ENCODE measurements at places on chromosomes 6 and 20.
A peak's percentile ranks its signal among the peaks of the same experiment; 100 is the strongest.

GRCh38 chr6:106359959-106360409, 533 bp upstream of the CRYBG1 start:
- H3K27ac ChIP-seq: no peak overlapping the region
- peak overlapping the region; percentile 51 for H3K4me3 ChIP-seq
- H3K36me3 ChIP-seq: no peaks in the 10 kb centered on the region
- DNase-seq: no peak
- H3K27me3 ChIP-seq: peaks cover 22% of the 10 kb centered on the region
- H3K4me1 ChIP-seq: peaks cover 7% of the 10 kb centered on the region

DNA sequence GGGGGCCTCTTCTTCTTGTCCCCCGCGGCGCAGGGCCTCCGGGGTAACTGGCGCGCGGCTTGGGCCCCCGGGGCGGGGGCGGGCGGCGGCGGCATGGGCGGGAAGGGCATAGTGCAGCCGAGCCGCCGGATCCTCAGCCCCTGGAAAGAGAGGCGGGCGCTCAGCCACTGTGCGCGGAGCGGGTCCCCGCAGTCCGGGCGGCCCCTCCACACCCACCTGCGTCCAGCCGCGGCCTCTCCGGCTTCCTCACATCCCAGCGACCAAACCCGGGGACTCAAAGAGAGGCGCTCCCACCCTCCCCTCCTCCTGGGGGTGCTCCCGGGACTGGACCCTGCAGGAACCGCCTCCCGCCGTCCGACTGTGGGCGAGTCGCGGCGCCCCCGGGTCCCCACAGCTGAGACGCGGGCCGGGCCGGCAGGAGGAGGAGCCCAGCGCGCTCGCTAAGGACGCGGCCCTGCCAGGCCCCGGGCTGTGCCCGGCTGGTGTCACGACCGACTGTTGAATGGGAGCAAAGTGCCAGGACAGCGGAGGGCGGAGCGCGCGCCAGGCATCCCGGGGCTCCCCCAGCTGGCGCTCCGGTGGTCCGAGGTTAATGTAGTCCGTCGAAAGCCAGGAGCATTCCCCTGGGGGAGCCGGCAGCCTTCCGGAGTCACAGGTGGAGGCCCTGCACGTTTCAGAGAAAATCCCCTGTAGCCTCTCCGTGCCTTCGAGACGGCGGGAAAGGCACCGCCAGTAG, at the start of gene PRR18:
PRR18 (minus strand) TSS at position 360 of the 736 bp plus-strand sequence; CDS start at position 110, 250 bp downstream.
- H3K36me3 ChIP-seq: no peaks in the 10 kb centered on the region
- H3K4me1 ChIP-seq: no peaks in the 10 kb centered on the region
- H3K27me3 ChIP-seq: peaks cover 62% of the 10 kb centered on the region
- DNase-seq: no peak

DNA sequence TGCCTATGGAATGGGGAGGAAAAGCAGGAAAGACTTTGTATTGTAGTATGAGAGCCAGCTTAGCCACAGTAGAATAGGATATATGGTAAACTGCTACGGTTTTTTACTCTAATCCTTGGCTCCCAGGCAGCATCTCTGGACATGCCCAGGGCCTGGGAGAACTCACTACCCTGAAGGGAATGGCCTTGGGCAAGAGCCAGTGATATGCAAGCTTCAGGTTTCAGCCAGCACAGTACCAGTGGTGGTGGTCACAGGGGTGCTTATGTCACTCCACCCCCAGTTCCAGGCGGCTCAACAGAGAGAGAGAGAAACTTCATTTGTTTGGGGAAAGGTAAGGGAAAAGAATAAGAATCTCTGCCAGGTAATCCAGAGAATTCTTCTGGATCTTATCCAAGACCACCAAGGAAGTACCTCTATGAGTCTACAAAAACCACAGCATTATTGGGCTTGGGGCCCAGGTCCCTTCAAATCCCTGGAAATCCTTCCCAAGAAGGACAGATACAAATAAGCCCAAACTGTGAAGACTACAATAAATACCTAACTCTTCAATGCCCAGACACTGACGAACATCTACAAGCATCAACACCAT, 121.2 kb downstream of the THBS2 start:
- H3K27ac ChIP-seq: no peak overlapping the region
- no peaks in the 10 kb centered on the region for H3K4me1 ChIP-seq
- H3K36me3 ChIP-seq: no peaks in the 10 kb centered on the region
- H3K4me3 ChIP-seq: no peak overlapping the region
- DNase-seq: no peak
- no peaks in the 10 kb centered on the region for H3K27me3 ChIP-seq

GRCh38 chr6:127824061-127824460, 76.8 kb downstream of the THEMIS start:
- no peaks in the 10 kb centered on the region for H3K4me1 ChIP-seq
- no peak overlapping the region for H3K27ac ChIP-seq
- no peak overlapping the region for H3K4me3 ChIP-seq
- peaks cover 3% of the 10 kb centered on the region for H3K27me3 ChIP-seq
- DNase-seq: no peak

DNA sequence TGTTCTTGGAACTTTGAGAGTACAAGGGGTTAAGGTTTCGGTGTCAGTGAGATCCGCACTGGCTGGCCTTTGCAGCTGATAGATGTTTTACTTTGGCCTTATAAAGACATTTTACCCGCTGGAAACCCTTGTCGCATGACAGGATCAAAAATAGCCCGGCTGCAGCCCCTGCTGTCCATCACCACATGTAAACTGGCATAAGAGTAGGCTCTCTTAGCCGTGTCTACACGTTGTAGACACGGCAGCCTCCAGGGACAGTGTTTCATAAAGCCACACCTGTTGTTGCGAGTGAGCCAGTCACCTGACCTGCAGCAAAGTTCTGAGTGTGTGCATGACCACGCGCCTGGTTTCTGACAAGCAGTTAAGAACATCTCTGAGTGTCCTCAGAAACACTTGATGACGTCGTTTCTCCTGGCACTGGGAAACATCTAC, 8.5 kb downstream of the RBM24 start:
- no peak overlapping the region for H3K27ac ChIP-seq
- no peaks in the 10 kb centered on the region for H3K36me3 ChIP-seq

DNA sequence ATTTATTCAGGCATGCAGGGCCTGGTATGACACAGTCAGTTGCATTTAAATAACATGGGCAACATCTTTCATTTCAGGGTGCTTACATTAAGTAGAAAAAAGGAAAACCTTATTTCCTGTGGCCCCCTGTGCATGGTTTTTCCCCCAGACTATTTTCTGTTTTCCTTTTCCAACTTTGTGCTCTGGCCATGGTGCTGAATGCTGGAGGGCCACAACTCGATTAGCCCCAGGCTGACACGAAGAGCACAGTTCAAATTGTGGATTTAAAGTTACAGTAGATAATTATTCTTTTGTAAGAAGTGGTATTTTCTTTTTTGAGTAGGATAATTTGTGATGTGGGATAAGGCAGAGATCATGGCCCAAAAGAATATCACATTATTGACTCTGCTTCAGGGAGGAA, 332.0 kb downstream of the HAO1 start:
- no peaks in the 10 kb centered on the region for H3K27me3 ChIP-seq
- peak; percentile 4 for DNase-seq
- H3K4me1 ChIP-seq: no peaks in the 10 kb centered on the region

- H3K4me3 ChIP-seq: no peak overlapping the region
- no peaks in the 10 kb centered on the region for H3K36me3 ChIP-seq
- DNase-seq: no peak
- no peaks in the 10 kb centered on the region for H3K27me3 ChIP-seq
- no peaks in the 10 kb centered on the region for H3K4me1 ChIP-seq
Measured at GRCh38 chr6:159089443-159089842, 44.7 kb upstream of the TAGAP start.

DNA sequence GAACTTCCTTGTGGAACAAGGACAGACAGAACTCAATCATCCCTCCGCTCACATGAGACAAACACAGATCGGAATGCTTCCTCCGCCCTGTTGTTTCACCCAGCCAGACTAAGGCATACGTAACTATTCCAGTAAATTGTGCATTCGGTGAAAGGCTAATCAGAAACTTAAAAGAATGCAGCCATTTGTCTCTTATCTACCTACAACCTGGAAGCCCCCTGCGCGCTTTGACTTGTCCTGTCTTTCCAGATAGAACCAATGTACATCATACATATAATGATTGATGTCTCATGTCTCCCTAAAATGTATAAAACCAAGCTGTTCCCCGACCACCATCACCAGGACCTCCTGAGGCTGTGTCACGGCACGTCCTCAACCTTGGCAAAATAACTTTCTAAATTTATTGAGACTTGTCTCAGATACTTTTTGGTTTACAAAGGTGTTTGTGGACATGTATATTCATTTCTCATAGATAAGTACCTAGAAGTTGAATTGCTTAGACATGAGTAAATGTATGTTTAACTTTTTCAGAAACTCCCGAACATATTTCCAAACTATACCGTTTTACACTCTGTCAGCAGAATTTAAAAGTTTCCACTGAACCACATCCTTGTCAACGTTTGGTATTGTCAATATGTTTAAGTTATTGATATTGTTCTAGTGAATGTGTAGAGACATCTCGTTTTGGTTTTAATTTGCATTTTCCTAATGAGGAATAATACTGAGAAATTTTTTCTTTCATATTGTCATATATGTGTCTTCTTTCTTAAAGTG, 197.6 kb upstream of the THBS2 start:
- H3K36me3 ChIP-seq: no peaks in the 10 kb centered on the region
- H3K4me3 ChIP-seq: peak overlapping the region; percentile 16
- H3K4me1 ChIP-seq: peaks cover 5% of the 10 kb centered on the region
- no peaks in the 10 kb centered on the region for H3K27me3 ChIP-seq
- H3K27ac ChIP-seq: no peak overlapping the region

DNA sequence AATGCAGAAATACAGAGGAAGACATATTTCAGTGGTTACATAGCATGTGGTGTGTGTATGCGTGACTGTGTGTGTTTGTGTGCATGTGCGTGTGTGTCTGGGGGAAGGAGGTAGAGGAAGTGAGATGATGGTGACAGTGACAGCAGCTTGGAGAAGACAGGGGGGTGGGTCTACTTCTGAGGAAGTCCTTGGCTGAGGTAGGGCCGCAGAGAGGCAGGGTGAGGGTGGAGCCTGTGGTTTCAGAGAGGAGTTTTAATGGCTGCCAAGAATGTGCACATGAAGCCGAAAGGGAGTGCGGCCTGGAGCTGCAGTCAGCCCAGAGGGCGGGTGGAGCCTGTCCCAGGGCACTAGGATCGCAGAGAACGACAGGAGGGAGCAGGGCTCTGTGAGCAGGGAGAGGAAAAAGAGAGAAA, 22.7 kb upstream of the RNF24 start:
- peak; percentile 24 for DNase-seq
- no peaks in the 10 kb centered on the region for H3K27me3 ChIP-seq
- no peaks in the 10 kb centered on the region for H3K36me3 ChIP-seq
- no peak overlapping the region for H3K27ac ChIP-seq
- no peak overlapping the region for H3K4me3 ChIP-seq

Measured in A673 (cell line).